ENCODE measurements at places on chromosomes 7 and 10. TPM values are rescaled to one million over a fixed set of nuclear protein-coding genes. Genes with fewer than 3 reads are reported as not detected.
A peak's percentile ranks its signal among the peaks of the same experiment; 100 is the strongest.

The PNLIPRP1 gene
- total RNA-seq: not detected

The FBH1 gene
- 78.1 TPM for total RNA-seq

The GPR15LG gene
- total RNA-seq: not detected

GRCh38 chr10:80186364-80187012 is 18.8 kb downstream of the ANXA11 start:
- DNase-seq: peak; percentile 68

DNA sequence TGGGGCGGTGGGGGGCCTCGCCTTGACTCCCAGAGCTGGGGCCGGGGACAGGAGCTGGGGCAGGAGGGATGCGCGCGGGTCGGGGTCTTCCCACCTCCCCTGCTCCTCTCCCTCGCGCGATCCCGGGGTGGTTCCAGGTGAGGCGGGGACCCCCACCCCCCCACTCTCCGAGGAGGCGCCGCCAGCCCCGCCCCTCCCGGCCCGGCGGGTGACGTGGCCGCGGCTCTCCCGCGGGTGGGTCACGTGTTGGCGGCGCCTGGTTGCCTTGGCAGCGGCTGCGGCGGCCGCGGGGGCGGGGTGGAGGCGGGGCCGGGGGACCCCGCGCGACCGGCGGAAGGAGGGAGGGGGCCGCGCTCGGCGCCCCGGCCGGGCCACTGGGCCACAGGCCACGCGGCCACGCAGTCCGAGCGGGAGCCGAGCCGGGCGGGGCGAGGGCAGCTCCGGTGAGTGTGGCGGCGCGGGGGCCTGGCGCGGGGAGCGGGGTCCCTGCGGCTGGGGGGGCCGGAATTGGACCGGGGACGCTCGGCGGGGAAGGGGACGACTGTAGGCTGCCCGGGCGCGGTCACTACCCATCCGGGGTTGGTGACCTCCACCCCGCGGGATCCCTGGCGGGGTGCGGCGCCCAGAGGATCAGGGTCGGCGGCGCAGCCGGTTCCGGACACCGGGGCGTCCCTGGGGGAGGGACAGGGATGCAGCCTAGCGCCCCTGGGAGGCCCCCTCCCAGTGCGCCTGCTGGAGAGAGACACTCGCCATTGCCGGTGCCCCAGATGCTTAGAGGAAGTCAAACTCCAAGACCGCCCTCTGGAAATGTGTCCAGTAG is at the start of gene ORAI2:
TSS of gene ORAI2 (plus strand) at position 357 of the 820 bp plus-strand sequence. CDS start 5,382 bp downstream, outside the sequence.
- DNase-seq: peak; percentile 93

- DNase-seq: no peak
These were observed 37.7 kb downstream of the NAMPT start for GRCh38 chr7:106246902-106247711.

DNA sequence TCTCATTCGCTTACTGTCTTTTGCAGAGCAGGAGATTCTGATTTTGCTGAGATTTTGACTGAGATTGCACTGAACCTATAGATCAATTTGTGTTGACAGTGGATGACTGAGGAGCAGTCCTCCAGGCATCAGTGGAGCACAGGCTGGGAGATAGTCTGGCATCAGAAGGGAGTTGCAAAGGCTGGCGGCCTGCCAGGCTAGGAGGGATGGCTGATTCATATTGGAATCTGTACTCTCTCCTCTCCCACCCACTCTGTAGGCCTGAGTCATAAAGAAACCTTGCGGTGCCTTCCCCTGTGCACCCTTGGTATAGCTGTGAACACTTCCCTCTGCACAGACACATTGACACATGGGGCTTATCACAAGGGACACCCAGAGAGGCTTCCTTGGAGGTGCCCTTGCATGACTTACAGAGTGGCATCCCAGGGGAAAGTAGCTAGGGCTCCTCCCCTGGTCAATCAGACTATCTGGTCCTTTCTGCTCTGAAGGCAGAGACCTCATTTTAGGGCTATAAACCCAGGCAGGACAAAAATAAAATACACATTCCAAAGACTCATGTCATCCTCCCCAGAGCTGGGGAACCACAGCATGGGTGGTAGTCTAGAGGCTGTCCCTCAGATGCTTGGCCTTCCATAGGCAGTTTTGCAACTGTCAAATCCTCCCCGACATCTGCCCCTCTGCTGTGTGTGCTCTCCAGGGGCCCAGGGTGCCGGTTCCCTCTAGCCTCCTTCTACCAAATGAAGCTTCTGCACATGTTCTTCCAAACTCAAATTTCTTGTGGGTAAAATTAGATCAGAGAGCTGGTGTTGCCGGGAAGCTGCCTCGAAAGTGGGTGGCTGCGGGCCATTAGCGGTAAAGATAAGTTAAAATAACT is 37.4 kb upstream of the EEPD1 start:
- DNase-seq: no peak

- DNase-seq: no peak
These were observed 103.8 kb downstream of the RGS10 start for GRCh38 chr10:119438717-119439116.

DNA sequence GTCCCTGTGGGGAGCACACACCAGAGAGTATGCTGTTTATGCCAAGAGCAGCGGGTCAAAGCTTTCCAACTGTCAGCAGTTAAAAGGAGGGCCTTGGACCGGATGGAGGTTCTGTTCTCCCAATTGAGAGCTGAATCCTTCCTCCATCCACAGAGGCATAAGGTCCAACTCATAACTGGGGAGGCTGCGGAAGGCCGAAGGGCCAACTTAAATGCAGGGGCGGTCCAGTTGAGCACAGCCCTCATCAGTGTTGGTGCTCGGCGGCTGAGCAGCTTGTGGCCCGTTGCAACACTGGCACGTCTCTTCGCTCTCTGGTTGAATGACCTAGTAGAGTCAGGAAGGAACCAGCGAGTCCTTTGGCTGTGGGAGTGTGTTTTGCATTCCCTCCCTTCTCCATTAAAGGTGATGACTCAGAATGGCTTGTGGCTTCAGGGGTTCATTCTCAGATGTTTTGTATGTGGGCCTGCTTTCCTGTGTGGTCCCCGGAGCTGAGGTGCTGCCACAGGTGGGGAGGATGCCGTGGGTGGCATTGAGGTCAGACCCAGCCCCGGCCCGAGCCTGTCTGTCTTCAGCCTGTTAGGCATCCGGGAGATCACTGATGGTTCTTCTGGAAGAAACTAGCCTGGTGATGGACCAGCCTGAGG is 44.8 kb upstream of the DMBT1 start:
- no peak for DNase-seq

DNA sequence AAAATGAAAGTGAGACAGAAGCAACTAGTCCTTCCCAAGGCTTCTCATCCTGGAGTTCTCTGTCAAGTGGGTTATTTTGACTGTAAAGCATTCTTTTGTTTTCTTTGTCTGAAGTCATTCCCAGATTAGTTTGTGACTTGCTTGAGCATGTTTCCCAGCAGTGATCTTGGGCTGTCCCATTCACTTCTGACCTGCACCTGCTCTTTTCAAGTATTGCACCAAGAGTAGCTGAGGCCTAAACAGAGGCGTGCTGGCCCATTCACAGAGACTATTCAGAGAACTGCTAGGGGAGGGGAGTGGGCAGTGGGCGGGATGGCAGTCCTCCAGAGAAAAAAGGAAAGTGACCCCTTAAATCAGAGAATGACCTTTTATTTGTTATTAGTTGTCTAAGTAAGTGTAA is 61.3 kb downstream of the CACNA2D1 start:
- DNase-seq: no peak

All from Right ventricle myocardium inferior (tissue), 1 donor.